ENCODE measurements at places on chromosomes 6 and 20.

- DNase-seq: peak; percentile 38
These were observed 8.4 kb upstream of the ABHD12 start for GRCh38 chr20:25399037-25399430.

- no peak for DNase-seq
These were observed 177.3 kb downstream of the PRL start for GRCh38 chr6:22119500-22119899.

DNA sequence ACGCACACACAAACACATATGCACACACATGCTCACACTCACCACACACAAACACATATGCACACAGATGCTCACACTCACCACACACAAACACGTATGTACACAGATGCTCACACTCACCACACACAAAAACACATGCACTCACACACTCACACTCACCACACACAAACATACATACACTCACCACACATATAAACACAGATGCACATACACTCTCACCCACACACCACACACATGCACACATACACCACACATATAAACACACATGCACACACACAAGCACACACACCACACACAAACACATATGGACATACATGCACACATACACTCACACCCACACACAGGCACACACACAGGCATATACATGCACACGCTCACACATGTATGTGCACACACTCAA, 112.3 kb downstream of the ERMARD start:
- DNase-seq: no peak

GRCh38 chr6:158174024-158174423, 5.9 kb downstream of the GTF2H5 start:
- DNase-seq: no peak

DNA sequence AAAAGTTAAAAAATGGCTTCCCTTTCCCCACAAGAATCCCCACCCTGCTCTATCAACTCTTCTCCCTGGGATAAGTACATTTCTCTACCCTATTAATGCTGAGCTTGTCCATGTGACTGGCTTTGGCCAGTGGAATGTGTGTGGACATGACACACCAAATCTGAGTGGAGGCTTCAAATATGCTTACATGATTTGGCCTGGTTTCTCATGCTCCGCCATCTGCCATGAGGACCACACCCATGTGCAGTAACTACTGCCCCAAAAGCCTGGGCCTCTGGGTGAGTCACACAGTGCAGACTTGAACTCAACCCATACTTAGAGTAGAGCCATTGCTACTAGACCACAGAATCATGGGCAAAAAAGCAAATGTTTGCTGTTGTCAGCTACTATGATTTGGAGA, 65.4 kb downstream of the PRND start:
- DNase-seq: no peak

- DNase-seq: no peak
These were observed 40.9 kb downstream of the PHACTR3 start for GRCh38 chr20:59645271-59645670.
